ENCODE measurements at places on chromosomes 4 and X.

DNA sequence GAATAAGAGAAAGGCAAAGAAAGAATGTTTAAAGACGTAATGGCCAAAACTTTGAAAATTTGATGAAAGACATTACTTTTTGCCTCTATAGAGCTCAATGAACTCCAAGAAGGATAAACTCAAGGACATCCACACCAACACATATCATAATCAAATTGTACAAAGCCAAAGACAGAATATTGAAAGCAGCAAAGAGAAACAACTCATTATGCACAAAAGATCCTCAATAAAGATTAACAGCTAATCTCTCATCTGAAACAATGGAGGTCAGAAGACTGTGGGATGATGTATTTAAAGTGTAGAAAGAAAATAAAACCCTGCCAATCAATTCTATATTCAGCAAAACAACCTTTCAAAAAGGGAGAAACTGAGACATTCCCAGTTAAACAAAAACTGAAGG, 129.1 kb upstream of the TEX13D start:
- DNase-seq, result no peak

- no peak for DNase-seq
These were observed 39.9 kb upstream of the HMX1 start for GRCh38 chr4:8911316-8912088.

- DNase-seq, result no peak
These were observed 192.8 kb downstream of the SLC7A11 start for GRCh38 chr4:138049355-138049754.

GRCh38 chrX:51891821-51892551, 1.4 kb upstream of the MAGED1 start:
- no peak for DNase-seq

GRCh38 chr4:133385161-133385954, 236.3 kb downstream of the PCDH10 start:
- no peak for DNase-seq

DNA sequence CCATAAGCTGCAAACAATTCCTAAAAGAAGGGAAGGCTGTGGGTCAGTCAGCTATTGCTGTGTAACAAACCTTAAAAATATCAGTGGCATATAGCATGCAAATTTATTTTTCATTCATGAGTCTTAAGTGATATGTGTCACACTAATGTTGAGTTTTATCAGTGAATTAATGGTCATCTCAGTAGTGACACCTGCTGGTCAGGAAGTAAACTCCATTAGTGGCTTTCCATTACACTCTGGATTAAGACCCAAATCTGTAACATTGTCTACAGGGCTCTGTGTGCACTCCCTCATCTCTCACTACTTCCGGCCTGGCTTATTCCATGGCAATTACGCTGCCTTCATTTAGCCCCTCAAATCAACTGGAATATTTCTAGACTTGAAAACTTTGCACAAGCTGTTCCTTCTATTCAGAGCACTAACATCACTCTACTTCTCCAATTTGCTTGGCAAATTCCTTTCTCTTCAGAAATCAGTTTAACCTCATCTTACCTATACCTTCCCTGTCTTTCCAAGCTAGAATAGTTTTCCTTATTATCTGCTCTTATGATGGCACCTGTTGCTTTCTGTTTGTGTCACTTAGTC, 217.3 kb upstream of the TAPT1 start:
- DNase-seq, result peak; percentile 35

- no peak for DNase-seq
These were observed 122.4 kb upstream of the HAND2 start for GRCh38 chr4:173652283-173652931.

- DNase-seq, result no peak
These were observed 270.2 kb downstream of the PAPSS1 start for GRCh38 chr4:107449611-107450369.

DNA sequence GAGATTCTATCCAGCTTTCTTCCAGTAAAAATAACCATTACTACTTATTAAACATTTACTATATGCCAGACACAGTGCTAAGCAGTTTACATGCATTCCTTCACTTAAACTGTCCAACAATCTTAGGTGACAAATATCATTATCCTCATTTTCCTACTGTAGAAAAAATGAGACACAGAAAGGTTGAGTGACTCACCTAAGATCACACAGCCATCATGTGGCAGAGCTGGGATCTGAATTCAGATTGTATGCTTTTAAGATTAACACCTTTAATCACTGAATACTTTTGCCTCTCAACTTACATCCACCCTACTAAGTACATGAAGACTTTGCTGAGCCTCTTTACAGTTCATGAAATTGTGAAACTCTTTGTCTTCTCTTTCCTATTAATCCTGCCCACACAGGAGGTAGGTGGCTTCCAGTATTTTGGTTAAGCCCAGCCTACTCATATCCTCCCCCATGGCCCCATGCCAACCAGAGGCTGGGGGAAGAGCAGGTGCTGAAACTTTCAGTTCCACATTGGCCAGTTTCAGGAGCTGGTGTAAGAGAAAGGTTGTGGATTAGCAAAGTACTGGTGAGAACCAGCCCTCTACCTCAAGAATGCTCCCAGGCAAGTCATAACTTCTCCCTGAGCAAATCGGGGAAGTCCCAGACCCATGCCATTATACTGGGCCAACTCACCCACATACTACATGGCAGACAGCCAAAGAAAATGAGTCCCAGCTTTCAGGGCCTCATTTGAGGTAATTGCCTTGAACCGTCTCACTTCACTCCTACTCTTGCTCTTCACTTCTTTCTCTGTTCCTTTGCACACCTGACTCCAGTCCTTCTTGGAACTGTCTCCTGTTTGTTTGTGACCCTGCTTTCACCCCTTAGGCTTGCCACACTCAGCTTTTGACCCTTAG, 211.1 kb downstream of the GUCY2F start:
- no peak for DNase-seq

GRCh38 chr4:97938141-97938540, 205.1 kb downstream of the STPG2 start:
- no peak for DNase-seq

GRCh38 chr4:27327421-27328181, 467.0 kb downstream of the STIM2 start:
- DNase-seq, result no peak

GRCh38 chr4:168759959-168760527, 250.0 kb downstream of the CBR4 start:
- no peak for DNase-seq

GRCh38 chr4:151807220-151807619, 46.4 kb upstream of the GATB start:
- no peak for DNase-seq

- peak; percentile 59 for DNase-seq
These were observed 44.9 kb downstream of the JADE1 start for GRCh38 chr4:128854433-128854832.

- no peak for DNase-seq
These were observed 560.8 kb upstream of the ATOH1 start for GRCh38 chr4:93267747-93268146.

DNA sequence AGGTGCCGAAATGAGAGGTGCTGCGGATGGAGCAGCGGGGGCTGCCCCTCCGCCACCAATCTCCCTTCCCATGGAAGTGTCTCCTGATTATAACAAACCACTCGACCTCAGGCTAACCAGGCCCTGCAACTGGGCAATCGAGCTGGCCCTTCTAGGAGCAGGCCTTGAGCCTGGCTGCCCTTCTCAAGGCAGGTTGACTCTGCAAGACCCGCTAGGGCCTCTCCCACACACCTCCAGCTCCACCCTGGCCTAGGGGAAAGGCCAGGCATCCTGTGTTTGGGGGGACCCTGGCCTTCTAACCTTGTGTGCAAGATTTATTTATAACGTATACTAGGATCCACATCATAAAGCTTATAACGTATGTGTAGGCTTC, 3.7 kb upstream of the BCOR start:
- DNase-seq, result no peak

DNA sequence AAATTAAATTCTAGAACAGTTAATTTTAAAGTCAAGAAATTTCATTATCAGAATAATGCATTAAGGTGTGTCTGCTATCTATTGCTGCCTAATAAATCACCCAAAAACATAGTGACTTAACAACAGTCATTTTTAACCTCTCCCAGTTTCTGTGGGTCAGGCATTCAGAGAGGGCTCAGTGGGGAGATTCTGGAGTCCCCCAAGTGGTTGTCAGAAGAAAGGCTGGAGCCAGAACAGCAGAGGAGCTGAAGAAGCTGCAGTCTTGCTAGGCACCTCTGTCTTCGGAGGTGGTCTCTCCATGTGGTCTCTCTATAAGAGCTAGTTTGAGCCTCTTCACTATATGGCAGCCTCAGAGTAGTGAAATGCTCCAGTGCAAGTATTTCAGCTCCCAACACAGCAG, 9.3 kb upstream of the HOPX start:
- DNase-seq, result no peak

- no peak for DNase-seq
These were observed 51.8 kb downstream of the GC start for GRCh38 chr4:71732066-71732465.

DNA sequence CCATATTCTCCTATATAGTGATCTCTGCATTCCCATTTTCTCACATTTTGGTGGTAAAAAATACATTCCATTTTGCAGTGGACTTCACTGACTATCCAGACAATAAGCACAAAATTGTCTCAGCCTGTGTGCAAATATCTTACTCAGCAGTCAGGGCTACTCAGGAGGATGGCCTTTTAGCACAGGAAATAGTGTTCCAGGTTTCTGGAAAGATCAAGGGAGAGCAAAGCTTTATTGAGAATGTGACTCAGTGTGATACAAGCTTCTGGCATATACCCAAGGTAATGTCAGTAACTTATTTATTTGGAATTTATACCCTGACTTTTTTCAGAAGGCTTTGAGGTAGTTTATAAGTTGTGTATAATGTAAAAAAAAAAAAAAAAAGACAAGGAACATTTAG, 233.4 kb downstream of the TEX13A start:
- DNase-seq, result no peak

- DNase-seq, result no peak
These were observed 155.7 kb upstream of the SLIT2 start for GRCh38 chr4:20095805-20096541.

- no peak for DNase-seq
These were observed 2691.0 kb downstream of the PCDH7 start for GRCh38 chr4:33411182-33411581.

DNA sequence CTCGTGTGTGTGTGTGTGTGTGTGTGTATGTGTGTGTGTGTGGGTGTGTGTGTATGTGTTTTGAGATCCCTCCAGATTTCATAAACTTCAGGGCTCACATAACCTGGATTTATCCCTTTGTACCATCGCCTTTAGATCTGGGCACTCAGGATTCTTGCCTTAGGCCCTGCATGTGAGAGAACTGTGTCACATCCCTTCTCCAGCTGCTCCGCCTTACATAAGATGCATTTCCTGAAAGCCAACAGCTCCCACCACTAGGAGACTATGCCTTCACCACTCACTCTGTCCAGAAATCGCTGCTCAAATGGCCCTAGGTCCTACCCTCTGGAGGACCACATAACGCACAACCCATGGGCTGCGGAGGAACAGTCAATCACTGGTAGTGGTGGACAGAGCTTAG, 348.8 kb downstream of the CCSER1 start:
- no peak for DNase-seq

GRCh38 chr4:1675802-1676137, 8.3 kb downstream of the FAM53A start:
- DNase-seq, result no peak

DNA sequence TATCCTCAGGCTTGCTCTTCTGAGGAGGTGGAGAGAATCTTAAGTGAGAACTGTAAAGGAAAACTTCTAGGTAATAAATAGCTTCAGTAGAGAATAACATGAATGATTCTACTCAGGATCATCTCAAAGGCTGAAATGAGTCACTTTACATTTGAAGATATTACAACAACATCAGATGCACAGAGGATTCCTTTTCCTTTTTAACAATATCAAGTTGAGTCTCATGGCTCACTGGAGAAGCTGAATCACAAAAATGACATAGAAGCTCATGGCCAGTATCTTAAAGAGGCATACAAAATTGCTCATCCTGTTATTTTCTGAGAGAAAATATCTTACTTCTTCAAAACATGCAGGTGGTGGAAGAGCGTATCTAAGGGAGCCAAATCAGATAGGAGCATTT, 72.5 kb upstream of the EMCN start:
- no peak for DNase-seq

- no peak for DNase-seq
These were observed 78.1 kb upstream of the GPM6B start for GRCh38 chrX:13894888-13895565.

DNA sequence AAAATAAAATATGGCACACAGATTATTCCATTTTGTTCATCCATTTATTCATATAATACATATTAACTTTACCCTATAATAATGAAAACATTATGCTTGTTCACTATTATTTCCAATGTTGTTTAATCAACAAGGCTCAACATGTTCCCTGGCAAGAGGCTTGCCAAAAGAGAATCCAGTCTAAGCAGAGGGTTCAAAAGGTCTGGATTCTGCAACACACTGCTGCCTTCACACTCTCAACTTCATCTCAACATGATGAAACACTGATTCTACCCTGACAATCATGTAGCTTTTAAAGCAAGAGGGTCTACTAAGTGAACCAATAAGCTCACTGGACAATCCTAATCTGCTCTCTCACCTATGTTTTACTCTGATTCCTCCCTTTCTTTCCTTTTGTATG, 101.1 kb downstream of the MID1 start:
- no peak for DNase-seq

- no peak for DNase-seq
These were observed 6.2 kb upstream of the MAN2B2 start for GRCh38 chr4:6568689-6569332.

DNA sequence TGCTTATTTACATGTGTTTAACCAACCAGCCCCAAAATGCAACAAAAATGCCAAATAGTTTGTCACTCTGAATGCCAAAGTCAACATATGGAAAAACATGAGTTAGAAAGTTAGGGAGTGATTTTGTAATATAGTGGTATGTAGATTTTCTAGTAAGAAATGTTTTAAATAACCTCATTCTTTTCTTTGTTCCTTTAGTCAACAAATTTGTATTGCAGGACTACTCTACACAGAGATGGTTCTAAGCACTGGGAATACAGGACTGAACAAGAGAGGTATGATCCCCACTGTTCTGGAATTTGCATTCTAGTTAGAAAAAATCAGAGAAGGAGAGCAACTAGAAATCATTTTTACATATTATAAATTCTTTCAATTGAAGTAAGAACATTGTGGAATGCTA, 218.8 kb upstream of the ANXA10 start:
- DNase-seq, result no peak

- DNase-seq, result no peak
These were observed 32.2 kb upstream of the CCKAR start for GRCh38 chr4:26522478-26522877.

GRCh38 chr4:96342790-96343455, 503.0 kb downstream of the PDHA2 start:
- DNase-seq, result no peak

DNA sequence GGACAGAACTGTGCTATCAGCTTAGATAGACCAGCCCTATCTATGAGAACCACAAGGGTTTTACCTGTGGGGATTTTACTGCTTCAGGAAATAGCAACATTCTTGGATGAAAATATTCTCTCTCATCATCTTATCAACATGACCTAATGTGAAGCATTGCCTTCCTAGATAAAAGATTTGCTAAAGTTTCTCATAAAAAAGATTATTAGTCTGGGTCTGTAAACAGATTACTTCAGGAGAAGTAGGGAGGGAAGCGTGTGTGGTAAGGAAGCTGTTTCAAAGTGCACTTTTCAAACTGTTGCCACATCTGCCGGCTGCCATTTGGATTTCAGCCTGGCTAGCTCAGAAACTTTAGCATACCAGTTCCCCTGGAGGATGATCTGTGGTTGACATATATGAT, at the start of gene NOX1:
Gene NOX1, minus strand, starts transcription at position 35 of the 400 bp plus-strand sequence. CDS start 220 bp downstream, outside the sequence.
- DNase-seq, result no peak

All from CD4-positive, alpha-beta T cell treated with Interleukin-17A for 1 hour (primary cell).